Activated CD8-positive, alpha-beta memory T cell treated with anti-CD3 and anti-CD28 coated beads for 48 hours (primary cell): ENCODE measurements at places on chromosomes 5 and 9.

DNA sequence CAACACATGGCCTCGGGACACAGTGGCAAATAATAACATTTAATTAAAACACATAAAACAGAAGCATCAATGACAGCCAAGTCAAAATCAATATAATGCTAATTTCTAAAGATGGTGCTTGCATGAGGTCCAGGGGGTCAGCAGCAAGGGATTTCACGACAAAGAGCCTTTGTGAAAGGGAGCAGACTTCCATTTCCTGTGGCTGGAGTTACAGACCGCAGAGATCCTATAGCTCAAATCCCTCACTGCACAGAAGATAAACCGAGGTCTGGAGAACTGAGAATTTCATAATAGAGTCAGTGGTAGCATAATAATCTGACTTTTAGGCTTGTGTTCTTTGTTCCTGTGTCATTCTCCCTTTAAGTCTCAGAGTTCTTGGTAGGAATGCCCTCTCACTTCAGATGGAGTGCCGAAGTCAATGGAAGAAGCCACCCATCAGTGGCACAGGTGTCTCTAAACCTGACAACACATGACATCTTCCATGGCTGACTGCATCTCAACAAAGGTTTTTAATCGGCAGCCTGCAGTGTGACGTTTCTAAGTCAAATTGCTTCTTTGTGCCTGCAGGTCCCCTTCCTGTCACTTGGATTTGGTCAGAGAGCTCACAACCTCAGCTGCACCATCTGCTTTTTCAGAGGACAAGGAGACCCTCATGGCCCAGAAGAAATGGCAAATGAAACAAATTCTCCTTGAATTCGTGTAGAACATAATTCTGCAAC is 67.4 kb downstream of the CARTPT start:
- no peak for DNase-seq

DNA sequence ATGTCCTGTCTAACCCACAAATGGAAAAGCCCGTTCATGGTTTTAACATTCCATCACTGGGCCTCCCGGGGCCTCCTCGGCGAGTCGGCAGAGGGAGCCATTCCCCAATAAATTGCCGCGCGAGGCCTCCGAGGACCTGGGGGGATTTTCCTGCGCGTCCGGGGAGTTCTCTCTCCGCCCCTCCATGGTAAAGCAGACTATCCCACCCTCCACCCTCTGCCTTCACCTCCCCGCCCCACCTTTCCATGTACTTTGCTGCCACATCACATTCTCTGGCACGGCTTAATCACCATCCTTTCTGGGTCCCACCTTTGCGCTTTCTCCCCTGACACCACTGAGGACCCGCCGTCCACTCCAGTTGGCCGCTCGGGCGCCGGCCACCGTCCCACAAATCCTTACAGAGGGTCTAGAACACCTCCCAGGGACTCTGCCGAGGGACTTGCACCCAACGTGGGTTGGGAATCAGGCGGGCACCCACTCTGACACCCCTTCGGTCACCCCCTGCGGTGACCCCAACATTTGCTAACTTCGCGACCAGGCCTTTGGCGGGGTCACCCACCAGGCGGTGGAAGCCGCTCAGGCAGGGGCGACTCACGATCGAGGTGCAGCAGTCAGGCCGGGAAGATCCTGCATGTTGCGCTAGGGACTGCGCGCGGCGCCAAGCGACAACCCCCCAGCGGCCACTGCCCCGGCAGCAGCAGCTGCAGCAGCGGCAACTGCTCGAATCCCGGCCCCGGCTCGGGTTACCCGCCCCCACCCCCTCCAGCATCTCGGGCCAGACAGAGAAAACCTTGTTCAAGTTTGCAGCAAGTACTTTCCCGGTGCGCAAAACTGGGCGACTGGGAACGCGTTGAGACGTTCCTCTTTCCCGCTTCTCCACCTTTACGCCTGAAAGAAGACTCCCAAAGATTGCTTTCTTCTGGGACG is at the start of gene MEGF10:
Gene MEGF10, plus strand, starts transcription at position 778 of the 927 bp plus-strand sequence. CDS start 40,513 bp downstream, outside the sequence.
- no peak for DNase-seq

DNA sequence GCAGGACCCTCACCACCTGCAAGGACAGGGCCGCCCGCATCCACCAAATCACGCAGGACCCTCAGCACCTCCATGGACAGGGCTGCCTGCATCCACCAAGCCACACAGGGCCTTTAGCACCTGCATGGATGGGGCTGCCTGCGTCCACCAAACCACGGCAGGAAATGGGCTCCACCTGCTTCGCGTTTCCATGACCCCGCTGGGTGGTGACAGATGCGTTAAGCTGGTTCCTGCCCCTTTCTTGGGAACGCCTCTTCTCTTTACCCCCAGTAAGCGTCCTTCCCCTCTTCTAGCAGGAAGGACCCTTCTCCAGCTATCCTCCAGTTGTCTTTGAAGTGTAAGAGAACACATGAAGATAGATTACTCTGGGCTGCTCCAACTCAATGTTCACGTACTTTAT is 13.5 kb downstream of the FBP1 start:
- DNase-seq = no peak

GRCh38 chr5:102591650-102592049 is 92.8 kb upstream of the SLCO6A1 start:
- DNase-seq = no peak

DNA sequence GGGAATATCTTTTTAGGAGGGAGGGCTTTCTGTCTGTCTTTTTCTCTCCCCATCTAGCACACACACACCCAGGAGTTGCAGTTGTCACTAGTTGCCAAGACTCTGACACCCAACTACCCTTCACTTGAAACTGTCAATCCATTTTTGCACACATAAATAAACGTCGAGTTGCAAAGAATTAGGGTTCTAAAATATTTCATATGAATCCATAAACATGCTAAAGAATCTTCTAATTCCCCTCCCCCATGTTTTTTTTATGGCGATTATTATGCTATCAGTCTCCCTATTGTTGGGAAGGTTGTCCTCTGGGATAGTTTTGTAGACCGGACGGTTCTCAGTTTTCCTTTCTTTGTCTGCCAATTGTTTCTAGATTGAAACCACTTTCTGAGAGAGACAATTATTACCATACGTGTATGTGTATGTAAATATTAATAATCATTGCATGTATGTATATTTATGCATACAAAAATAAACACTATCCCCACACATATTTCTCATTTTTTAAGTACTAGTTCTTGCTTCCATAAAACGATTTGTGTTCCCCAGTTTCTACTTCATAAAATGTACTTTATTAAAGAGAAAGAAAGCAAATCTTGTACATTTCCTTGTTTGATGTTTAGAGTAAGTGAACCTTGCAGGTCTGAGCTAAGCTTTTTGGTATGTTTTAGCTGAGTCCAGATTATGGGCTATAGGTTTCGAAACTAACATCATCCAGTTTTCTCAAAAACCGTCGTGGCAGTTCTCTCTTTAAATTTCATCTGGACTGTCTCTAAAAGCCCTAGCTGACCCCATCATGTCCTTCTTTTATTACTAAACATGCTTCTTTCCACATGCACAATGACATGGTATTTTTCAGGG is 165.0 kb upstream of the MPDZ start:
- DNase-seq = no peak
